ENCODE measurements at places on chromosomes 2 and 18. TPM values are rescaled to one million over a fixed set of nuclear protein-coding genes. Genes with fewer than 3 reads are reported as not detected.

The ANKRD29 gene
- not detected for total RNA-seq

- no peak for DNase-seq
- no peak overlapping the region for H3K27ac ChIP-seq
- H3K36me3 ChIP-seq, result no peaks in the 10 kb centered on the region
Measured at GRCh38 chr2:239462191-239462515, 61.3 kb upstream of the HDAC4 start.

GRCh38 chr2:160336635-160337034 is 136.6 kb upstream of the ITGB6 start:
- peaks cover under 1% of the 10 kb centered on the region for H3K27me3 ChIP-seq
- no peak overlapping the region for H3K4me3 ChIP-seq
- DNase-seq, result no peak

- H3K27ac ChIP-seq, result peak overlapping the region; percentile 86
- DNase-seq, result no peak
- peaks cover 7% of the 10 kb centered on the region for H3K36me3 ChIP-seq
- peaks cover 6% of the 10 kb centered on the region for H3K27me3 ChIP-seq
- peak overlapping the region; percentile 90 for H3K4me3 ChIP-seq
Measured at GRCh38 chr2:241880311-241881073, 11.0 kb downstream of the RTP5 start.

The FBXO15 gene
- 5.4 TPM for total RNA-seq

DNA sequence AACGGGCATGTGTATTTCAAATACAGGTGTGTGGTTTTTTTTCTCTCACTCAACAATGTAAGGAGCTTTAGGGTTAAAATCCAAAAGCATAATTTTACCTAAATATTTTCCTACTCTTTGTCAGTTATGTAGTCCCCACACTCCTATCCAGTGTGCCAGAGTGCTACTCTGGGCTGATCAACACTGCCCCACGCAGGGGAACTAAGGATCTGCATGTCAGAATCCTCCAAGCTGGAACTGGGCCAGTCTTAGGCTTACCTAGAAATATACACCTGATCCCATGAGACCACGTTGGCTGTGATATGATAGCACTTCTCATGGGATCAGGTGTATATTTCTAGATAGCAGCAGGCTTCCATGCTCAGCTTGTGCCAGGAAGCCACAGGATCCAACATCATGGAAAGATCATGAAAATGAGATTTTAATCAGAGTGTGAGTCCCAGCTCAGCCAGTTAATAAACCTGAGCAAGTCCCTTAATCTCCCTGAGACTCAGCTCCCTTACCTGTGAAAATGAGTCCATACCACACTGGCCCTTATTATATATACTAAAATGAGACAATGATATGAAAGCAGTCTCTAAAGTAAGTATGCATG is 29.7 kb downstream of the CCDC141 start:
- H3K4me1 ChIP-seq, result no peaks in the 10 kb centered on the region
- H3K4me3 ChIP-seq, result no peak overlapping the region
- no peaks in the 10 kb centered on the region for H3K36me3 ChIP-seq
- H3K27me3 ChIP-seq, result no peaks in the 10 kb centered on the region
- peak; percentile 62 for DNase-seq

- peaks cover 13% of the 10 kb centered on the region for H3K36me3 ChIP-seq
- H3K4me1 ChIP-seq, result peaks cover 35% of the 10 kb centered on the region
- no peak overlapping the region for H3K27ac ChIP-seq
- DNase-seq, result no peak
Measured at GRCh38 chr2:237626813-237627440, 460 bp upstream of the LRRFIP1 start.

DNA sequence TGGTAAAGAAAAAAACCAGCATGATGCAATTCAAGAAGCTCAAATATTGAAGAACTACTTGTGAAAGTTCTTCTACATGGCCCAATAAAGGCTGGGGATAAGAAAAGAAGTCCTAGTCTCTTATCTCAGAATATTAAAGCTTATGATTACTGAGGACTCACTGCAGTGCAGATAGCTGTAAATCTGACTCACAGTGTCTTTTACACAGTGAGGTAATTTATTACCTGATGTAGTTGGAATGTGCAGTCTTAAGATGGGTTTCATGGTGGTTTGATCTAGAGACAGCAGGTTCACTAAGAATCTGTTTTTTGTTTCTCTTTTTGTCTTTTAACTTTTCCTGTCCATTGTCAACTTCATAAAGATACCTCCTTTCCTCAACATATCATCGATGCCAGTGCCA is 484.0 kb upstream of the MAP2 start:
- no peaks in the 10 kb centered on the region for H3K27me3 ChIP-seq
- no peak overlapping the region for H3K27ac ChIP-seq
- no peak for DNase-seq
- H3K36me3 ChIP-seq, result no peaks in the 10 kb centered on the region
- H3K4me1 ChIP-seq, result no peaks in the 10 kb centered on the region
- H3K4me3 ChIP-seq, result no peak overlapping the region

DNA sequence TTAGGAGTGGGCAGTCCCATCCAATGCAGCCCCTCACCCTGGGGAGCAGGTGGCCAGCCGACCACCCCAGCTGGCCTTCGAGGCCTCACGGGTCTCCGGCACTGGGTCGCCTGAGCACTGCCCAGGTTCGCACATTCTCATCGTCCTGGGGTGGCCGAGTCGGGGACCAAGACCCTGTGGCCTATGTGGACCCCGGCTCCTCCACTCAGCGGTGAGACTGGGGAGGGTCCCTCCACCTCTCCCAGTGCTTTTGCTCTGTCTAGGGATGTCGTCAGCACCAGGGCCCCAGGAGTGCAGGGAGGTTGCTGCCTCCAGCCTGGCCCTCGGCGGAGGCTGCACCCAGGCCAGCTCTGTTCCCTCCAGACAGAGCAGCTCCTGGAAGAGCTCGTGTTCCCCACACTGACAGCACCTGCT is 89.6 kb downstream of the TPO start:
- H3K4me3 ChIP-seq, result no peak overlapping the region
- no peak overlapping the region for H3K27ac ChIP-seq
- no peak for DNase-seq

The HOXD12 gene
- not detected for total RNA-seq
